ENCODE measurements at places on chromosomes 2 and 18. TPM values are rescaled to one million over a fixed set of nuclear protein-coding genes. Genes with fewer than 3 reads are reported as not detected.

SAG gene
- not detected for total RNA-seq

TAF4B gene
- 7.2 TPM for total RNA-seq

ARHGAP15 gene
- 225 TPM for total RNA-seq

GRCh38 chr2:174744111-174744510 is 20.2 kb downstream of the CHRNA1 start:
- no peak overlapping the region for H3K4me3 ChIP-seq
- no peak overlapping the region for H3K27ac ChIP-seq
- H3K36me3 ChIP-seq: no peaks in the 10 kb centered on the region
- DNase-seq: no peak
- H3K4me1 ChIP-seq: peaks cover 3% of the 10 kb centered on the region
- H3K27me3 ChIP-seq: no peaks in the 10 kb centered on the region

DNA sequence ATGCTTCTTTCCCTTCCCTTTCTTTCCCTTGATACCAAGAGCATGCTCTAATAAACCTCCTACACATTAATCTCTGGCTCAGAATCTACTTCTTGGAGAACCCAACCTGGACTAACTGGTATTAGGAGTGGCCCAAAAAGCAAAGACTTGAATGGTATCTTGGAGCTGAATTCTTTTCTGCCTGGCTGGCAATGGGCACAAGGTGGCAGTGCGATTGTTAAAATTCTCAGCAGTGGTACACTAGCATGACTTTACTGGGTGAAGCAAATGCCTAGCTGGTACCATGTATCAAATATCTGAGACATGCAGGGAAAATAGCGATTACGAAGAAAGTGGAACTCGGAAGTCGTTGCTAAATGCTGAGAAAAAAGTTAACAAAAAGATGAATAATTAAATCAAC is 376.1 kb downstream of the XIRP2 start:
- H3K27me3 ChIP-seq: no peaks in the 10 kb centered on the region
- no peaks in the 10 kb centered on the region for H3K36me3 ChIP-seq
- no peaks in the 10 kb centered on the region for H3K4me1 ChIP-seq
- H3K27ac ChIP-seq: no peak overlapping the region
- no peak overlapping the region for H3K4me3 ChIP-seq
- no peak for DNase-seq

DNA sequence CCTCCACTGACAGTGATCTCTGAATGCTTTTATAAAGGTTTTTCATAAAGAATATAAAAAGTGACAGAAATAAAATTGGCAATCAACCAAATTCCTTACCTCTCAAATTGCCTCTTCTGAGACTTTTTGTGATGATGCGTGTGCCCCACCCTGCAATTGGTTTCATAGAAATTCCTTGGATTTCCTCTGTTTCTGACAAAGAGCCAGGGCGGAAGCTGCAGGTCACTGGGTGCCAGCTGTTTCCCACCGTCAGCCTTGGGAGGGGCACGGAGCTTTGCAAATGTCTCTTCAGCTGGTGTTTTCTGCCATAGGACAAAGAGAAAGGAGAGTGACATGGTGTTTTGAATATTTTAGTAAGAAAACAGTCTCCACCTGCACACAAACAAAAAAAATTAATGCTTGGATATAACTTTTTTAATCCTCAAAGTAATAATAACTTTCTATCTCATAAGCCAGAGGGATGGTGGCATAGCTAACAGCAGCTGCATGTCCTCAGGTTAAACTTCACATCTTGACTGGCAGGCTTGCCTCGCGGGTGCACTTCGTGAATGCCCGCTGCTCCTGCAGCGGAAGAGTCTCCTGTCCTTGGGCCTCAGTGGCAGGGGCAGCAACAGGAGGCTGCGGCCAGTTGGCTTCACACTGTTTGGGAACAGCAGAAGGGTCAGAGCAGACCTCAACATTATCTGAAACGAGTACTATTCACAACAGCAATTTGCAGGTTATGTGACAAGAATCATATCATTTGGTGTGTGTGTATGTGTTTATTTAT is 24.7 kb downstream of the AGAP1 start:
- H3K4me1 ChIP-seq: no peaks in the 10 kb centered on the region
- H3K27me3 ChIP-seq: no peaks in the 10 kb centered on the region

- no peaks in the 10 kb centered on the region for H3K36me3 ChIP-seq
- no peak for DNase-seq
- no peaks in the 10 kb centered on the region for H3K4me1 ChIP-seq
- H3K27me3 ChIP-seq: no peaks in the 10 kb centered on the region
These were observed 523.5 kb downstream of the TMEM182 start for GRCh38 chr2:103285354-103285753.

Data from CD4-positive, alpha-beta memory T cell (primary cell).